ENCODE measurements at places on chromosomes 1 and 21. TPM values are rescaled to one million over a fixed set of nuclear protein-coding genes. Genes with fewer than 3 reads are reported as not detected.

DNA sequence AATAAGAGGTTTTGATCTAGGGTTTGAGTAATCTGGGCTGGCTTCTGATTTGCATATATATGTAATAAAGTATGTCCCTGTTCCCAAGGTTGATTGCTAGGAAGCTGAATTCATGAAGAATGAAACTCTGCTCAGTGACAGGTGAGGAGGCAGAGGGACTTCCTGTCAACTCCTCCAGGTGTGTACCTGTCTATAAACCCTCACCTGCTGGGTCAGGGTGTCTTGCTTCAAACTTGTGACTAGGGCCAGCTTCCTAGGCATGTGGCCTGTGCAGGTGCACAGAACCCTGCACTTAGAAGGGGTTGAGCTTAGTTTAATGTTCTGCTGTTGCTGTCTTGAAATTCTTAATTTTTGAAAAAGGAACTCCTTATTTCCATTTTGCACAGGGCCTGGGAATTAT, 21.1 kb downstream of the OLFML3 start:
- no peaks in the 10 kb centered on the region for H3K27me3 ChIP-seq
- H3K27ac ChIP-seq: no peak overlapping the region
- H3K4me1 ChIP-seq: peaks cover 5% of the 10 kb centered on the region
- no peaks in the 10 kb centered on the region for H3K36me3 ChIP-seq

DNA sequence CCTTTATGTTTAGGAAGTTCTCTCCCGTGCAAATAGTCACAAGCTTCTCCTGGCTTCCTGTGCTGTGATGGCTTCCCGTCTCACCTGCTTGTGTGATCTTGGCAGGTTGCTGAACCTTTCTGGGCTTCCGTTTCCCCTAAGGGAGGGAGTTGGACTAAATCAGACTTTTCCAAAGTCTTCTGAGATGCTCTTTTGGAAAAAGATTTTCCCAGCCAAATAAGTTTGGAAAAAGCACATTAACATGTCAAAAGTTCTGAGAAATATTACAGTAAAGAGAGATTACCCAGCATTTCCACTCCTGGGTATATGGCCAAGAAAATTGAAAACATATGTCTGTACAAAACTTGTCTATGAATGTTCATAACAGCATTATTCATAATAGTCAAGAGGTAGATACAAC, 36.0 kb upstream of the TENT5C start:
- no peak for DNase-seq
- no peaks in the 10 kb centered on the region for H3K27me3 ChIP-seq
- no peaks in the 10 kb centered on the region for H3K36me3 ChIP-seq
- no peak overlapping the region for H3K27ac ChIP-seq
- H3K4me1 ChIP-seq: no peaks in the 10 kb centered on the region

DNA sequence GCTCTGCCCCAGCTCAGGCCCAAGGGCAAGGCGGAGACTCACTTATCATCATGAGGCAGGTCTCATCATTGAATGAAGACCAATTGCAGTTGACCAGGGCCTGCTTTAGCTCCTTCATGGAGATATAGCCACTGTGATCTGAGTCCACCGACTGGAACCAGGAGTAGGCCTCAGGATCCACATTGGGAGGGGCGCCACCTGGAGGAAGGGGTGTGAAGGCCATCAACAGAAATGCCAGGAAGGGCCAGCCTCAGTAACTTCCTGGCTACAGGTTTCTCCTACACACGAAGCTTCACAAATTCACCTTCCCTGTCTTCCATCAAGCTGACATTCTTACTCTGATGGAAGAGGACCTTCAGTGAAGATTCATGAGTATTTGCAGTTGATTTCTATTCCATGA, 11.6 kb downstream of the PEF1 start:
- H3K4me3 ChIP-seq: no peak overlapping the region
- H3K27me3 ChIP-seq: no peaks in the 10 kb centered on the region
- H3K27ac ChIP-seq: no peak overlapping the region
- H3K36me3 ChIP-seq: peaks cover 52% of the 10 kb centered on the region

- H3K27ac ChIP-seq: no peak overlapping the region
- H3K27me3 ChIP-seq: no peaks in the 10 kb centered on the region
- H3K4me3 ChIP-seq: no peak overlapping the region
- no peaks in the 10 kb centered on the region for H3K4me1 ChIP-seq
These were observed 246.9 kb upstream of the ST6GALNAC5 start for GRCh38 chr1:76620371-76620770.

GRCh38 chr1:46278807-46279206, 24.6 kb downstream of the LRRC41 start:
- DNase-seq: peak; percentile 31
- no peaks in the 10 kb centered on the region for H3K4me1 ChIP-seq
- H3K36me3 ChIP-seq: peaks cover 75% of the 10 kb centered on the region
- H3K27me3 ChIP-seq: no peaks in the 10 kb centered on the region
- H3K27ac ChIP-seq: no peak overlapping the region
- no peak overlapping the region for H3K4me3 ChIP-seq

DNA sequence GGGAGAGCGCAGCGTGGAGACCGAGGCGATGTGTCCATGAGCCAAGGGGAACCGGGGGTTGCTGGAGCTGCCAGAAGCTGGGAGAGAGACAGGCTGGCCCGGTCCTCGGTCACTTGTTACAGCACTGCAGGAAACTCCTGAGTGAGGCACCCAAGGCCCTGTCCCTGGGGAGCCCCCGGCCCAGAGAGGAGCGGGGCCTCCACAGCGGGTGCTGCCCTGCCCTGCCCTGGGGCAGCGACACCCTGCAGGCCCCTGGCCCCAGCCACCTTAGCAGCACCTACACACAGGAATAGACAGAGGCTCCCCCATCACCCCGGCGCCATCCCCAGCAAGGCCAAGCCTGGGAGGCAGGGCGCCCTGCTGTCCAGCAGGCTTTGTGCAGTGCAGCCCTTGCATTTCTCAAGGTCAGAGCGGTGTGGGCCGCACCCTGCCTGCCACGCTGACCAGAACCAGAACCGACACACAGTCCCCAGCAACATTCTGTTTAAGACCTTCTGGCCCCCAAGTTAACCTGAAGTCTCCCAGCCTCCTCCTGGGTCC, 6.6 kb upstream of the MEGF6 start:
- H3K4me3 ChIP-seq: no peak overlapping the region
- no peaks in the 10 kb centered on the region for H3K27me3 ChIP-seq
- H3K4me1 ChIP-seq: peaks cover 23% of the 10 kb centered on the region
- H3K36me3 ChIP-seq: no peaks in the 10 kb centered on the region
- no peak for DNase-seq

- no peak for DNase-seq
- peaks cover 71% of the 10 kb centered on the region for H3K27me3 ChIP-seq
- H3K36me3 ChIP-seq: peaks cover 6% of the 10 kb centered on the region
- no peak overlapping the region for H3K27ac ChIP-seq
These were observed 18.1 kb upstream of the TSPEAR start for GRCh38 chr21:44729336-44730027.

SYCP1 gene
- total RNA-seq: not detected

DNA sequence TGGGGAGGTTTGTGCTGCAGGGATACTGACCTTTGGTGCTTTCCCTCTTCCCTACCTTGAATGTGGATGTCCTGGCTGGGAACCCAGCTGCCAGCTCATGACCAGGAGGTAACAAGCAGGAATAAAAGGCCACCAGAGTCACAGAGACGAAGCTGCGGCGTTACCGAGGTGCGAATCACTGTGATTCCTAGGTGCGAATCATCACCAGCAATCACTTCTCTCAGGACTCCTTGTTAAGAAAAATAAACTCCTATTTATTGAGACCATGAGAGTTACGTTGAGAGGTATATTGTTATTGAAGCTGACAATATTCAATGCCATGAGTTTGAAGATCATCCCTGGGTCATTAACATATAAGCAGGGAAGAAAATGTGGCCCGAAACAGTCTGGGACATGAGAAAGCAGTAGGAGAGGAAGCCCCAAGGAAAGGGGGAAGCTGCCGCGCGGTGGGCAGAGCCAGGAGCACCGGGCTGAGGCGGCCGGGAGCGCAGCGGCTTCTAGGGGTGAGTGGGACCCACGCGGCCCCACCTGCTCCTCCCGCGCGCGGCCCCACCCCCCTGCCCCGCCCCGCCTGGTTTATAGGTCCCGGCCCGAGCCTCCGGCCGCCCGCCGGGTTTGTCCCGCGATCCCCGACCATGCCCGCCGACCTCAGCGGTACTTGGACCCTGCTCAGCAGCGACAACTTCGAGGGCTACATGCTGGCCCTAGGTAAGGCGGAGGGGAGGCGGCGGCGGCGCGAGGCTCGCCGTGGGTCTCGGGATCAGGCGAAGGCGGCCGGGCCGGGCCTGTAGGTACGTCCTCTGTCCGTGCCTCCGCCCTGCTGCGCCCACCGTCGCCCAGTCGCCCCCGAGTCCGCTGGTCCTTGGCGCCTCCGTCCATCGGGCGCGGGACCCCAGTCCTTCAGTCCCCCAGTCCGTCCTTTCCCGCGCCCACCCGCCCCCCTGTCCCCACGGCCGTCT, at the start of gene RBP7:
TSS of gene RBP7 (plus strand) at position 605 of the 959 bp plus-strand sequence. CDS start at position 636, 31 bp downstream.
- DNase-seq: no peak
- no peaks in the 10 kb centered on the region for H3K36me3 ChIP-seq

DNA sequence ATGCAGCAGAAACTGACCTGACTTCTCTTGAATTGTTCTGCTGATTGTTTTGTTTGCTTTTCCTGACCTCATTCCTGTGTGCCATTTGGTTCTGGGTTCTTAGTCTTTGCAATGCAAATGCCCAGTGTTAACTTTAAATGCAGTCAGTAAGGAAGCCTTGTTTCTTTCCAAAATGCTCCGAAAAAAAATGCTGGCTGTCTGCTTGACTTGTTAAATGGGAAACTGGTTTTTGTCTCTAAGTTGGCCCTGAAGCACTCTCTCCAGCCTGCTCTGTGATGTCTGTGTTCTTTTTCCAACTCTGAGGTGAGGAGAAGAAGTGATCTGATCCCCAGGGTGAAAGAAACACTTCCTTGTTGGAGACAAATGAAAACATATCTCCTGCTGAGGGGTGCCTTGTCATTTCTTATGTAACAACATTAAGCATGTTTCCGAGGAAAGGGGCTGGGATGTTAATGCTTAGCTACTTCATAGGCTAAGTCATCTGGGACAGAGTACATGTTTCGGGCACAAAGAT, 256.3 kb upstream of the ADGRL4 start:
- H3K4me1 ChIP-seq: no peaks in the 10 kb centered on the region
- H3K4me3 ChIP-seq: no peak overlapping the region
- no peaks in the 10 kb centered on the region for H3K36me3 ChIP-seq
- no peak overlapping the region for H3K27ac ChIP-seq
- no peaks in the 10 kb centered on the region for H3K27me3 ChIP-seq

PPM1J gene
- total RNA-seq: 0.88 TPM

DNA sequence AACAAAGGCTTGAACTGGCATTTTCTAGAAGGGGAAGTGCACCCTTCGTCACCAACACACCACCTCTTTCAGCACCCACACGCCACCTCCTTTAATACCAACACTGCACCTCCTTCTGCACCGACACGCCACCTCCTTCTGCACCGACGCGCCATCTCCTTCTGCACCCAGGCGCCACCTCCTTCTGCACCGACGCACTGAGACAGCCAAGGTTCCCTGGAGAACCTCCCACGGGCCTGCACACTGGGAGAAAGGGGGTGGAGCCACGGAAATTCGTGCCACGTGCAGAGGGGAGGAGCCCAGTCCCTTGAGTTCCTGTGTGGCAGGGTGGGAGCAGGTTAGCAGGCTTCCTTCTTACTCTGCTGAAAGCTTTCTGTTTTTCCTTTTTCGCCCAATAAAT, 327.9 kb upstream of the C1orf174 start:
- H3K4me1 ChIP-seq: no peaks in the 10 kb centered on the region
- H3K27me3 ChIP-seq: no peaks in the 10 kb centered on the region
- no peak for DNase-seq
- no peak overlapping the region for H3K27ac ChIP-seq

GRCh38 chr1:165441166-165441880, 3.6 kb downstream of the RXRG start:
- no peak overlapping the region for H3K27ac ChIP-seq
- no peak overlapping the region for H3K4me3 ChIP-seq
- H3K27me3 ChIP-seq: peaks cover 42% of the 10 kb centered on the region
- H3K36me3 ChIP-seq: no peaks in the 10 kb centered on the region
- no peaks in the 10 kb centered on the region for H3K4me1 ChIP-seq

MTARC1 gene
- 0.96 TPM for total RNA-seq

DNA sequence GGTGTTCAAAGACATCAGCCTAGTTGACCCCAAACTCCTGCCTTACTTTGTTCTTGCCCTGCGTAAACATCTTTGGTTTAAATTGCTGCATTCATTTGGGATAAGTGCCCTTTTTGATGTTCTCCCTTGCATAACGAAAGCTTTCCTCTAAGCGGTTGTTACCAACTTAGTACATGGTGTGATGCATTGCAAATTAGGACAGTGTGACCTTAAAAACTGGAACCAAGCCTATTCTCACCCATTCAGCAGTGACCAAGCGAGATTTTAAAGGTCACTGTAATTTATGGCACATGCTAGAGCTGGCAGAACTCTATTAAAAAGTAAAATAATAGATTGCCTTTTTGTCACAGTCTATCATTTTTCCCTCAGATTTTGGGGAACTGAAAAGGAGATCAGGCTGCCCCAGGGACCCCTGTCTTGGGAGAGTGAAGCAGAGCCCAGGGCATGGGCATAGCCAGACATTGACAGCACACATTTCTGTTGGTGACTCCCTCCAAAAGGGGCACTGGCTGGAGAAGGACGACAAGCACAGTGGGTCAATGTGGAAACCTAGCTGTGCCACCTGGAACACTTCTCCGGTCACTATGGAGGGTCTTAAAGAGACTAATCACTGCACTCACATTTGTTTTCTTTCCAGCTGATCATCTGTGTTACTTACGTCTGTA, 63.9 kb downstream of the KCNK1 start:
- peaks cover 9% of the 10 kb centered on the region for H3K4me1 ChIP-seq
- no peaks in the 10 kb centered on the region for H3K36me3 ChIP-seq
- no peak overlapping the region for H3K27ac ChIP-seq
- no peak overlapping the region for H3K4me3 ChIP-seq

ZNF669 gene
- total RNA-seq: 11.6 TPM

KRTAP19-1 gene
- not detected for total RNA-seq

RIPPLY3 gene
- total RNA-seq: not detected

CCDC17 gene
- 3.9 TPM for total RNA-seq

SERTAD4 gene
- total RNA-seq: not detected

LRRC3 gene
- total RNA-seq: not detected

MFSD2A gene
- total RNA-seq: 52.9 TPM
